ENCODE measurements at places on chromosomes 7 and 10. TPM values are rescaled to one million over a fixed set of nuclear protein-coding genes. Genes with fewer than 3 reads are reported as not detected.

INSIG1 gene
- total RNA-seq = 83.2 TPM

RNF32 gene
- not detected for total RNA-seq

ZNF800 gene
- total RNA-seq = 45.9 TPM

HECW1 gene
- 0.28 TPM for total RNA-seq

BHLHA15 gene
- not detected for total RNA-seq

VWDE gene
- not detected for total RNA-seq

DNA sequence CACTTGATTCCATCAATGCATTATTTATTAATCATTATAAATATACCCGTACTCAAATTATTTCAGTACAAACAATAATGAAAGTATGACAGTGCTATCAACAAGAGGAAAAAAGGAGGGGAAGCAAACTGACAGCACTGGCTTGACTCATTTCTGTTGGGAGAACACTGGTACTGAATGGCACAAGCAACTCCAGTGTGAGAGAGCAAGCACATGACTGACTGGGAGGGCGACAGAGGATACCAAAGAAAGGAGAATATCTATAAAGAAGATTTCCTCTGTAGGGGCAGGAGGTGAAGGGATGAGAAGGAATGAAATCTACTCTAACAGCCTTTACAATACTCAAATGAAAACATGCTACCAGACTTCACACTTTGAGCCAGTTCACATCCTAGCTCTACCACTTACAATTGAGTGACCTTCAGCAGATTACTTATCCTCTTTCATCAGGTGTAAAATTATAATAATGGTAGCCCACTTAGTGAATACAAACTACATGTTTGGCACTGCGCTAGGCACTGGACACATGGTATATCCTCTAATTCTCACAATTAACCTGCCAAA is 1.5 kb downstream of the USP54 start:
- H3K4me1 ChIP-seq = peaks cover 42% of the 10 kb centered on the region
- no peak overlapping the region for H3K27ac ChIP-seq
- H3K27me3 ChIP-seq = no peaks in the 10 kb centered on the region
- no peak overlapping the region for H3K4me3 ChIP-seq
- H3K36me3 ChIP-seq = no peaks in the 10 kb centered on the region

DNA sequence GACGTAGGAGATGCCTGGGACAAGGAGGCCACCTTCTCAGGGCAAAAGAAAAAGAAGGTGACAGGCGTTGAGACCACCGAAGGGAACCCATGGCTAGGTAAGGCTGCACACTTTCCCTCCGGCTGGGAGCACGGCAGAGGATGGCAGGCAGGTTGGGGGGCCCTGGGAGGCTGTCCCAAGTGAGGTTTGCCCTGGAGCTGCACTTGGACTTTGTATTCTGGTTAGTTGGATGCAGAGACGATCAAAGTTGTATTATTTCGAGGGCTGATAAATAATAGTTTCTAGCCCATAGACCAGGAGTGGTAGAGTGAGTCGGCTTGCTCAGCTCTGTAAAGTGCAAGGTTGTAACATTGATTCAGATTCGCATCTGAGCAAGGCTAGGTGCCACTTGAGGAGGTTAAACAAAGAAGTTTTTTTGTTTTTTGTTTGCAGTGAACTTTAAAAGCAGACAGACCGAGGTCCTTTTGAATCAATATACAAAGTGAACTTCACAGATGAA is 608 bp downstream of the ENTPD7 start:
- no peaks in the 10 kb centered on the region for H3K27me3 ChIP-seq
- no peaks in the 10 kb centered on the region for H3K36me3 ChIP-seq
- H3K27ac ChIP-seq = no peak overlapping the region
- DNase-seq = no peak
- H3K4me3 ChIP-seq = peak overlapping the region; percentile 92

DNA sequence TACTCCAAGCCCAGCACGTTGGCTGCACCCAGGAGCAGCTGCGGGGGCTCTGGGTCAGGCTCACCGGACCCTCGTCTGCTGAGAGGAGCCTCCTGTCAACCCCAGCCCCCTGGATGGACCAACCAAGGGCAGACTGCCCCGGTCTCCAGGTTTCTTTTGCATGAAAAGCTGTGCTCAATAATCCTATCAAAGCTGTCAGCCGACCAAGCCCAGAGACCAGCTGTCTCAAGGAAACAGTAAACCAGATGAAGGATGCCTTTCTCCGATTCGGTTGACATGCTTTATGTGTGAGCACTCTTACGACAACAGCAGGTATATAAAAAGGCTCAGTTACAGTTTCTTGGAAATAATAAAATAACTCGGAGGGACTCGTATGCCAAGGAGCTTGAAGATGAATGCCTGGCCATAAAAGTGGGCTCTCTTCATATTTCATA is 71.6 kb upstream of the BAIAP2L1 start:
- no peaks in the 10 kb centered on the region for H3K36me3 ChIP-seq
- H3K27ac ChIP-seq = no peak overlapping the region
- H3K27me3 ChIP-seq = no peaks in the 10 kb centered on the region
- no peak overlapping the region for H3K4me3 ChIP-seq
- H3K4me1 ChIP-seq = peaks cover 4% of the 10 kb centered on the region

- no peak for DNase-seq
- no peaks in the 10 kb centered on the region for H3K27me3 ChIP-seq
- H3K4me3 ChIP-seq = peak overlapping the region; percentile 35
- no peaks in the 10 kb centered on the region for H3K36me3 ChIP-seq
- peaks cover 20% of the 10 kb centered on the region for H3K4me1 ChIP-seq
- peak overlapping the region; percentile 3 for H3K27ac ChIP-seq
Observed at GRCh38 chr7:25496476-25497368, 268.4 kb upstream of the NPVF start.

DNA sequence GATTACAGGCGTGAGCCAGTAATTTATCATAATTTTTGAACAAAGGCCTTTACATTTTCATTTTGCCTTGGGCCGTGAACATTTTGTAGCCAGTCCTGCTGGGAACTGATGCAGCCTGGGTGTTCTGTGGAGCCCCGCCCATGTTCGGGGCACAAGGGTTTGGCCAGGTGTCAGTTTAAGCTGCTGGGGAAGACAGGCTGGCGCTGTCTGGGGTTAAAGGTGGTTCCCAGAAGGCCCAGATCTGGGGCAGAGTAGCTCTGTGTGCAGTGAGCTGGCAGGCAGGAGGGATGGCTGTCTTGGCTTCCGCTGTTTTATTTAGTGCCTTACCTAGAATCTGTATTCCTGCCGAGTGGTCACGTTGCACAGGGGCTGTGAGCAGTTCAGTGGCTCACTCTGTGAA is 50.2 kb downstream of the DOCK1 start:
- H3K36me3 ChIP-seq = no peaks in the 10 kb centered on the region
- H3K27ac ChIP-seq = no peak overlapping the region
- no peaks in the 10 kb centered on the region for H3K27me3 ChIP-seq
- no peaks in the 10 kb centered on the region for H3K4me1 ChIP-seq

GRCh38 chr10:90560331-90560730 is 297.5 kb downstream of the HTR7 start:
- H3K36me3 ChIP-seq = no peaks in the 10 kb centered on the region
- no peaks in the 10 kb centered on the region for H3K4me1 ChIP-seq
- no peak overlapping the region for H3K4me3 ChIP-seq
- no peaks in the 10 kb centered on the region for H3K27me3 ChIP-seq
- no peak for DNase-seq
- H3K27ac ChIP-seq = no peak overlapping the region

DNA sequence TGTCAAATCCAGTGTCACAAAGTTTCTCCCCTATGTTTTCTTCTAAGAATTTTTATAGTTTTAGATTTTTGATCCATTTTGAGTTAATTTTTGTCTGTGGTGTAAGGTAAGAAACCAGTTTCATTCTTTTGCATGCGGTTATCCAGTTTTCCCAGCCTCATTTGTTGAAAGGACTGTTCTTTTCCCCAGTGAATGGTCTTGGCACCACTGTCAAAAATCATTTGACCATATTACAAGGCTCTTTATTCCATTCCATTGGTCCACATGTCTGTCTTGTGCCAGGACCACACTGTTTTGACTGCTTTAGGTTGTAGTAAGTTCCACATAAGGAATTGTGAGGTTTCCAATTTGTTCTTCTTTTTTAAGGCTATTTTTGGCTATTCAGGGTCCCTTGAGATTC is 64.0 kb downstream of the INPP5A start:
- H3K4me1 ChIP-seq = peaks cover under 1% of the 10 kb centered on the region
- H3K27me3 ChIP-seq = no peaks in the 10 kb centered on the region
- no peak overlapping the region for H3K27ac ChIP-seq
- no peaks in the 10 kb centered on the region for H3K36me3 ChIP-seq

DNA sequence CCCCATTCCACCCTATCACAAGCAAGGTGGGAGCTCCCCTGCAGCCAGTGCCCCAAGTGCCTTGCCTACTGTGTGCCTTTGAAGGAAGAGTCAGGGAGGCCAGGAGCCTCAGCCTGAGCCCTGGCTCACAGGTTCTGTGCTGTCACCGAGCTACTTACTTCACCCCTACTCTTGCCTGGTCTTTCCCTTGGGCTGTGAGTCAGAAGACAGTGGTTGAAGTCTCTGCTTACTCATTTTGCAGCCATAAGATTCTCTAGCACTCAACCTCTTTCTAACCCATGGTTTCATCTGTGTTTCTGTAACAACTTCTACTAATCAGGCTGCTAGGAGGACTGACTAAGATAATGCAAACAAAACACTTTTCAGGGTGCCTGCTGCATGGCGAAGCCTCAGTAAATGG is 114.5 kb downstream of the PLCE1 start:
- no peaks in the 10 kb centered on the region for H3K36me3 ChIP-seq
- peaks cover 65% of the 10 kb centered on the region for H3K4me1 ChIP-seq
- no peaks in the 10 kb centered on the region for H3K27me3 ChIP-seq
- no peak overlapping the region for H3K4me3 ChIP-seq

GRCh38 chr10:132891368-132891767 is 51.0 kb downstream of the CFAP46 start:
- H3K27ac ChIP-seq = no peak overlapping the region
- H3K27me3 ChIP-seq = no peaks in the 10 kb centered on the region
- no peaks in the 10 kb centered on the region for H3K4me1 ChIP-seq
- DNase-seq = no peak
- H3K36me3 ChIP-seq = no peaks in the 10 kb centered on the region

DNA sequence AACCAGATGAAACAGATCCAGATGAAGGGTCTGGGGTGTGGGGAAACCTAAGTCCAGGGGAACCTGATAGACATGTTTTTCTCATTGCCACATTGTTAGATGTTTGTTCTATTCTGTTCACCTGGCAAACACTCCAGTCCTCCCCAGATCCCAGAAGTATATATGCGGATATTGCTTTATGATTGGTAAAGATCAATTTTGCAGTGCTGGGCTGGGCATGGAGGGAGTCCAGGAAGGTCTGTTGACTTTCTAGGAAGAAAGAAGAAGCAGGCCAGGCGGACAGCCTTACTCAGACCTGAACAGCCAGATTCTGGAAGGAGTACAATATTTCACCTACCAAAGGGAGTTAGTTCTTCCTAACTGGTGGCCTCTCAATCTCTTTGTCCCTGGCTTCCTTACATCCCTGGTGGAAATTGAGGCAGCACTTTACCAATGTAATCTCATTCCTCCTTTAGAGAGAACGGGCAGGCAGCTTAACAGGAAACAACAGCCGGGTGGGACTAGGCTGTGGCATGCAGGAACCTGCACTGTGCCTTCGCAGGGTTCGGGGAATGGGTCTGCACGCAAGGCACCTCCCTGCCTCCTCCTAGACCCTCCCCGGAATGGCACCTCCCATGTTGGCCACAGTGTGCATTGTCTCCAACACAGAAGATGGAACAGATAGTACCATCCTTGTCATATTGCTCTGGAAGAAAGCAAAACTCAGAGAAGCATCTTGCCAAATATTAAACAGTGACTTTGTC is 930 bp downstream of the GIMAP6 start:
- no peak overlapping the region for H3K27ac ChIP-seq
- peak overlapping the region; percentile 64 for H3K4me3 ChIP-seq
- H3K4me1 ChIP-seq = no peaks in the 10 kb centered on the region
- no peak for DNase-seq
- no peaks in the 10 kb centered on the region for H3K27me3 ChIP-seq

- H3K36me3 ChIP-seq = no peaks in the 10 kb centered on the region
- no peaks in the 10 kb centered on the region for H3K4me1 ChIP-seq
- no peak for DNase-seq
- no peaks in the 10 kb centered on the region for H3K27me3 ChIP-seq
- H3K4me3 ChIP-seq = no peak overlapping the region
Observed at GRCh38 chr10:129417870-129418269, 49.2 kb upstream of the MGMT start.

DNA sequence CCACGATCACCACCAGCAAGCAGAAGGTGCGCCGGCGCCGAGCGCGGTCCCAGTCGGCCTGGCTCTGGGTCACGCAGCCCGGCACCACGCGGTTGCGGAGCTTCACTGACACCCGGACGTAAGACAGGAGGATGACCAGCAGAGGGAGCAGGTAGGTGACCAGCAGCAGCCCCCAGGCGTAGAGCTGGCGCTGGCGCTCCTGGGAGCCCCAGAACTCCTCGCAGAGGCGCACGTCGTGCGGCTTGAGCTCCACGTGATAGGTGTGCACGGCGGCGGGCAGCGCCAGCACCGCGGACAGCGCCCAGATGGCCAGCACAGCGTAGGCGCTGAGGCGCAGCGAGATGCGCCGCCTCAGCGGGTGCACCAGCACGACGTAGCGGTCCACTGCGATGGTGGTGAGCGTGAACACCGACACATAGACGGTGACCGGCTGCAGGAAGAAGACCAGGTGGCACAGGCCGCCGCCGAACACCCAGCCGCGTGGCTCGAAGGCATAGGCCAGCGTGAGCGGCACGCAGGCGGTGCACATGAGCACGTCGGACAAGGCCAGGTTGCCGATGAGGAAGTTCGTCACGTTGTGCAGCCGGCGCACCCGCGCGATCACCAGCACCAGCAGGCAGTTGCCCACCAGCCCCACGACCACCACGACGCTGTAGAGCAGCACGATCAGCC is 920 bp downstream of the PRLHR start:
- H3K27ac ChIP-seq = no peak overlapping the region
- DNase-seq = no peak
- H3K27me3 ChIP-seq = peaks cover 19% of the 10 kb centered on the region
- H3K4me3 ChIP-seq = no peak overlapping the region
- no peaks in the 10 kb centered on the region for H3K36me3 ChIP-seq

DNA sequence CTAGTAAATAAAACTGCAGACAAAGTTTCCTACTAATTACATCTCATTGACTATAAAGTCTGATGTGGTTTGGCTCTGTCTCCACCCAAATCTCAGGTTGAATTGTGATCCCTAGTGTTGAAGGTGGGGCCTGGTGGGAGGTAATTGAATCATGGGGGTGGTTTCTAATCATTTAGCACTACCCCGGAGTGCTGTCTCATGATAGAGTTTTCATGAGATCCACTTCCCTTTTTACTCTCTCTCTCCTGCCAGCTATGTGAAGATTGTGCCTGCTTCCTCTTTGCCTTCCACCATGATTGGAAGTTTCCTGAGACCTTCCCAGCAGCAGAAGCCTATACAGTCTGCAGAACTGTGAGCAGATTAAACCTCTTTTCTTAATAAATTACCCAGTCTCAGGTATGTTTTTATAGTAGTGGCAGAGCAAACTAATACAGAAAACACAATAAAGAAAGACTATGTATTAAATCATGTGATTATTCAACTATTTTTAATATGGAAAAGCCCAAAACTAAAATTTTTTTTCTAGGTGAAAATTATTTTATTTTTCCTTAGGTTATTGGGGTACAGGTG is 232.1 kb downstream of the FZD1 start:
- no peak for DNase-seq
- H3K27me3 ChIP-seq = no peaks in the 10 kb centered on the region
- H3K36me3 ChIP-seq = no peaks in the 10 kb centered on the region
- H3K4me3 ChIP-seq = no peak overlapping the region
- H3K27ac ChIP-seq = no peak overlapping the region
